Fibroblast of skin of abdomen (primary cell): ENCODE measurements at places on chromosomes 11 and 22.

DNA sequence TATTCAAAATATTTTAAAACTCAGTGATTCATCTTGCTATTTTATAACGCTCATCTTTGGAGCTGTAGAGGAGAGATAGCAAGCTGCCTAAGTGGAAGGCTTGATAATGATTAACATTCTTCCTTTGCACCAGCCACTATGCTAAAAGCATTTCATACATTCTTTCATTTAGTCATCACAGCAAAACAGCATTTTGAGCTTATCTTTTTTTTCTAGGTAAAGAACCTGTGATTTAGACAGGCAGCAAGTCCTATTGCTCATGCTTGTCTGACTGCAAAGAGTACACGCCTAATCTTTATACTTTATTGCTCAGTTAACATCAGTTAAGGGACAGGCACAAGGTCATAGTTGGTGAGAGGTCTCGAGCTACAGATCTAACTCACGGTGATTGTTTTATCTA, 713.1 kb upstream of the ARHGAP42 start:
- DNase-seq, result no peak

DNA sequence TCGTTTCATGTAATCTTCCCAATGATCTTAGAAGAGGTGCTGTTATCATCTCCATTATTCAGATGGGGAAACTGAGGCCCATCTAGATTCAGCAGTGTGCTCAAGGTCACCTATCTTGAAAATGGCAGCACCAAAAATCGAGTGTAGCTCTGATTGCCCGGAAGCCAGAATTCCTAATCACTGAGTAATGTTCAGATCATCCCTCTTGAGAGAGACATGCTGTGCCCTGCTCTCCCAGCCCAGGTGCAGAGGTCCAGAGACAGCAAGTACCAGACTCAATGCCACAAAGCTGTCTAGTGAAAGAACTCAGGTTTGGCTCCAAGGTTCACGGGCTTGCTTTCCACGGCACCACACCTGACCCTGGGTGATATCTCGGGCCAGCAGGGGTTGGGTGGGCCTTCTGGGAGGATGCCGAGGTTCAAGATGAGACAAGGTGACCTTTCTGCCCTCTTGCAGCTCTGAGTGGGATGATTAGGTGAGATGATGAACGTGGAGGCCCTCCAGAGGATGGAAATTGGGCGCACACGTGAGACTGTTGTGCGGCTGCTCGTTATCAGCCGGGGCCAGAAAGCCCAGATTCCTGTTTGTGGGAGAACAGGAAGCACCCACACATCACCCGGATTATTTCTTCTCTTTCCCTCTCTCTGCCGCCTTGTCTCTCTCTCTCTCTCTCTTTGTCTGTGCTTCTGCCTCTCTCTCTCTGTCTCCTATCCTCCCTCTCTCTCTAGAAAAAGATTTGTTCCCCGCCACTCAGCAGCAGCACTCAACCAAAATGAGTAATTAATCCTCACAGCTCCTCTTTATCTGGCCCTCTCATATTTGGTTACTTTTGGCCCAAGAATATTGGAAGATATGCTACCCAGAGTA, 19.0 kb upstream of the RASD2 start:
- DNase-seq, result no peak

DNA sequence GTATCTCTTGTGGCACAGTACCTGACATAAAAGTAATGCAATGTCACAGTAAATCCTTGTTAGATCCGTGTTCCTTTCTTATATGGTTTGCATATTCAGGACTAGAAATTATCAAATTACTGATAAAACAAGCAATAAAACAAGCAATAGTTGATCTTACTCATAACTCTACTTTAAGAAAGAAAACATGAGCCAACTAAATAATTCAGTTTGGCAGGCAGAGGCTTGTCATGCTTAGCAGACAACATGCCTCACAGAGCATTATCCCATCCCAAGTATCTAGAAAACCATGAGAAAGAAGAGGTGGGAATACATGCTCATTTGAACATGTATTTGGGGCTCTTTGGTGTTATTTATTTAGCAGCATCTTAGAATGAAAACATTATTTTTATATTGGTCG, 241.9 kb downstream of the SOX6 start:
- no peak for DNase-seq

GRCh38 chr22:45731798-45732495, 60.3 kb downstream of the ATXN10 start:
- DNase-seq, result no peak

GRCh38 chr22:23833017-23833751, 5.6 kb downstream of the DERL3 start:
- no peak for DNase-seq

- no peak for DNase-seq
Observed at GRCh38 chr22:48923165-48923865, 904.4 kb downstream of the BRD1 start.

DNA sequence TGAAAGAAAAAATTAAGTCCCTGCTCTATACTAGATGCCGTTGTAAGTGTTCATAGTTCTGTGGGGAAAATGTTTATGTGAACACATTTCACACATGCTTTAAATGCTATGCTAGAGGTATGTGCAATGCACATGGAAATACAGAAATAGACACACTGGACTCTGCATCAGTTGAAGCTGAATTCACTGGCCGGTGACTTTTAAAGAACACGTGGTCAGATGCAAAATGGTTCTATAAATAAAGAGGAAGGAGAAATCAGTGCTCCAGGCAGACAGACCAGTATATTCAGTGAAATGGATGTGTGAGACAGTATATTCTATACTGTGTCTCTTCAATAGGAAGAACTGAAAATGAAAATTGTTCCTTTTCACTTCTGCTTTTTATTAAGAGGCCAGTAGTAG, 29.9 kb downstream of the TRPC6 start:
- DNase-seq, result peak; percentile 52

- no peak for DNase-seq
Observed at GRCh38 chr11:65208785-65209710, 27.3 kb downstream of the CAPN1 start.

- no peak for DNase-seq
Observed at GRCh38 chr22:36955691-36956090, 42.3 kb downstream of the CSF2RB start.

DNA sequence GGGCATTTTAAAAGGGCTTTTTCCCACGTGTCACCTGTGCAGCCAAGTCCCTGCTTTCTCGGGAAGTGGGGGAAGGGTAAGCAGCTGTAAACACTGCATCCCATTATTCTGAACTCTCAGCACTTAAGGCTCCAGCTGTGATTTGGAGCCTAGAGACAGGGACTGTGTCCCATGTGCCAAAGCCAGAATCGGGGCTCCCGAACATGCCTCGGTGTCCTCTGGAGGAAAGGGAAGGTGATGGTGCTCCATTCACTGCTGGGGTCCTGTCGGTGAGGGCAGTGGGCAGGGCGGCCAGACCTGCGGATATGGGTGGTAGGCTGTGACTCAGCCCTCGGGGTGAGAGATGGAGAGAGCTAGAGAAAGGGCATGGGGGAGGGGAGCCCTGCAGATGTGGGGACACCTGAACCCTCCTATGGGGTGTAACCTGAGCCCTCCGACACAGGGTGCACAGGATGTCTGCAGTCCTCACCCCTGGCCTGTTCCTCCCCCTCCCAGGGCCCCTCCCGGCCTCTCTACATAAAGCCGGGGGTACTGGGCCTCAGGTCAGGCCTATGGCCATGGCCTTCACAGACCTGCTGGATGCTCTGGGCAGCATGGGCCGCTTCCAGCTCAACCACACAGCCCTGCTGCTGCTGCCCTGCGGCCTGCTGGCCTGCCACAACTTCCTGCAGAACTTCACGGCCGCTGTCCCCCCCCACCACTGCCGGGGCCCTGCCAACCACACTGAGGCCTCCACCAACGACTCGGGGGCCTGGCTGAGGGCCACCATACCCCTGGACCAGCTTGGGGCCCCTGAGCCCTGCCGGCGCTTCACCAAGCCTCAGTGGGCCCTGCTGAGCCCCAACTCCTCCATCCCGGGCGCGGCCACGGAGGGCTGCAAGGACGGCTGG, 31.8 kb downstream of the CAPN1 start:
- no peak for DNase-seq

DNA sequence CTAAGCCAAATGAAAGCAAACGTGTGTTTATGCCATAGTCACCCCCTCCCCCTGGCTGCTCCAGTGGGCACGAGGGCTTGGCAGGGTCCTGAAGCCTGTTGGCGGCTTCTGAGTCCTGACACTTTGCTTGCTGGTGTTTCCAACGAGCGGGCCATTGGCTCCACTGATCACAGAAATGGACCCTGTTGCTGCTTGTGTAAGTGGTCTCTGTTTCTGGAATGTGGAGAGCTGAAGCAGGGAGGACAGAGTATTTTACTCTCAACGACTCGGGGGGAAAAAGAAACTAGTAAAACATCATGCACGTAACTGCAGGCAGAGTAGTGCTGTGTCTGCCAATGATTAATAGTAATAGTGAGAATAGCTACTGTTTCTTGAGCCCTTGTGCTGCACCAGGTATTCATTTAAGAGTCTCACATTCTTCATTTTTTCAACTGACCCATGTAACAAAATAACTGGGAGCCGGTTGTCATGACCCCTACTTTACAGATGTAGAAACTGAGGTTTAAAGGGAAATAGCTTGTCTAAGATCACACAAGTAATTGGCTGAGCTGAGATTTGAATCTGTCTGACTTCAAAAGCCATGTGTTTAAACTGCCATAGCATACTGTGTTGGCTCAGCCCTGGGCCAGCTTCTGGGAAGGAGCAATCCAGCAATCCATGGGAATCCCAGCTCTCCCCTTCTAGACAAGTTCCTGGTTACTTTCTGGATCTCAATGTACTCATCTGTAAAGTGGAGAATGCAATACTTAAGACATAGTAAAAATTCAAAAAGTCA, 526.7 kb downstream of the INSC start:
- no peak for DNase-seq

DNA sequence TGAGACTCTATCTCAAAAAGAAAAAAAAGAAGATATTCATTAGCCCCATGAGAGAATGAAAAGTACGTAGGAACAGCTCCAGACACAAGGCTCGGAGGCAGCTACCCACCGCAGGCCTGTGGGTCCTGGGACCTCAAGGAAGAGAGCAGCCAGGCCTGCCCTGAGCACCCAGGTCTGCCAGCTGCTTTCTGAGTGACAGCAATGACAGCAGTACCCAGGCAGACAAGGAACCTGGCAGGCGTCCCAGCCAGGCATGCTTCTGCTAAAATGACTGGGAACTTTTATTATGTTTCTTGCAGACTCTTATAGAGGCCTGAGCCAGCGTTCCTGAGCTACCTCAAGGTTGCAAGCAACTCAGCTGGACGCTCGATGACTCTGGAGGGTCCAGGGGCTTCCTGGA, 31.6 kb downstream of the CPT1A start:
- DNase-seq, result no peak
